GM06990 (cell line): ENCODE measurements at places on chromosomes 4 and X.

DNA sequence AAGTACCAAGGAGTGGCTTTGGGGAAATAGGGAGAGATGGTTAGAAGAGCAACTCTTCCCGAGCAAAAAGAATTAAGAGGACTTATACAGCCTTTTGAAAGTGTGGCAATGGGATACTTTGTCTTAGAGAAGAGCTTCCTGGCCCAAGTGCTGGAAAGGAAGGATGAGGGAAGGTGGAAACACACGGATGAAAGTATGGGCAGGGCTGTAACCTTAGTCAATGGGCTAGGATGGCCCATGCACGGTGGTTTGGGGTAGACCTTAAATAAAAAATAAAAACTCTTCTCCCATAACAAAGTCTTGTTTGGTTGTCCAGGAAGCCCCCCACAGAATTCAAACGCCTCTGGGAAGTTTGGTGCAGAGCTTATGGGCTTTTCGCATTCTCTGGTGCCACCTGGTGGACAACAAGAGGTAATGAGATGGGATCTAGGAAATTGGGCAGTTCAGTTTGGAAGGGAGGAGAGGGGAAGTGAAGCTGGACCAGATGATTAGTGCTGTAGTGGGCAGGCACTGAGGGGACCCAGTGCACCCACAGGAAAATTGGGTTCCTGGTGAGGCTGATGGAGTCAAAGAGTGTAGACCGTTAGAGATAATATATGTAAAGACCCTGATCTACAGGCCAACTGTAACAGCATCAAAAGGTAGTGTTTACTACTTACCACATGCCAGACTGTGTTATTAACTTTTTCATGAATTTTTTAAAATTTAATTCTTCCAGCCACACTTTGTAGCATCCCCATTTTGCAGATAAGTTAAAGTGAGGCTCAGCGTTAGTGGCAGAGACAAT, 13.8 kb upstream of the ENOX2 start:
- peak; percentile 10 for DNase-seq

DNA sequence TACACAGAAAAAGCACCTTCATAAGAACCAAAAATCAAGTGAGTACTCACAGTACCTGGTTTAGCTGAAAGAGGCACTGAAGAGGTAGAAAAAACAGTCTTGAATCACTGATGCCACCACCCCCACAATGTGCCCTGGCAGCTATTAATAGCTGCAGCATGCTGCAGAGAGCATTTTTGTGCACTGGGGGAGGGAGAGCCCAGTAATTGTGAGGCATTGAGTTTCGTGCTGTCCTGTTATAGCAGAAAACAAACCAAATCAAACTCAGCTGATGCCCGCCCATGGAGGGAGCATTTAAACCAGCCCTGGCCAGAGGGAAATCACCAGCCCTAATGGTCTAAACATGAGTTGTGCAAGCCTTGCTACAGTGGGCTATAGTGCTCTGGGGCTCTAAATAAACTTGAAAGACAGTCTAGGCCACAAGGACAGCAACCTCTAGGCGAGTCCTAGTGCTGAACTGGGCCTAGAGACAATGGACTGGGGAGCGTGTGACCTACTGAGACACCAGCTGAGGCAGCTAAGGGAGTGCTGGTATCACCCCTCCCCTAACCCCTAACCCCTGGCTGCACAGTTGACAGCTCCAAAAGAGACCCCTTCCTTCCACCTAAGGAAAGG, 106.3 kb upstream of the TMLHE start:
- no peak for DNase-seq

DNA sequence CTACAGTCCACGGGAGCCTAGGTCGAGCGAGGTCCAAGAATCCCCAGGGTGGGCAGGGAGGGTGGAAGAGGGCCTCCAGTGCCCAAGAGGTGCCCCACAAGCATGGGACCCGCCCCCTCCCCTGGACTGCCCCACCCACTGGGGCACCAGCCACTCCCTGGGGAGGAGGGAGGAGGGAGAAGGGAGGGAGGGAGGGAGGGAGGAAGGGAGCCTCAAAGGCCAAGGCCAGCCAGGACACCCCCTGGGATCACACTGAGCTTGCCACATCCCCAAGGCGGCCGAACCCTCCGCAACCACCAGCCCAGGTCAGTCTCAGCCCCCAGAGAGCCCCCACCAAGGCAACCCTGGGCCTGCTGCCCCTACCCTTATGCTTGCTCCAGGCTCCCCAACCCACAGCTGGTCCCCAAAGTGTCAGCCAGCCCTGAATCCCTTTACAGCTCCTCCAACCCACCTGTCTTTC, at the start of gene GATA1:
Gene GATA1, plus strand, starts transcription at position 250 of the 460 bp plus-strand sequence. CDS start 4,520 bp downstream, outside the sequence.
- no peak for DNase-seq

- no peak for DNase-seq
Measured at GRCh38 chr4:8321771-8322170, 52.2 kb downstream of the HTRA3 start.

GRCh38 chr4:74095482-74095881, 3.5 kb downstream of the CXCL2 start:
- no peak for DNase-seq

GRCh38 chr4:184061582-184061981, 156.1 kb downstream of the ENPP6 start:
- no peak for DNase-seq

DNA sequence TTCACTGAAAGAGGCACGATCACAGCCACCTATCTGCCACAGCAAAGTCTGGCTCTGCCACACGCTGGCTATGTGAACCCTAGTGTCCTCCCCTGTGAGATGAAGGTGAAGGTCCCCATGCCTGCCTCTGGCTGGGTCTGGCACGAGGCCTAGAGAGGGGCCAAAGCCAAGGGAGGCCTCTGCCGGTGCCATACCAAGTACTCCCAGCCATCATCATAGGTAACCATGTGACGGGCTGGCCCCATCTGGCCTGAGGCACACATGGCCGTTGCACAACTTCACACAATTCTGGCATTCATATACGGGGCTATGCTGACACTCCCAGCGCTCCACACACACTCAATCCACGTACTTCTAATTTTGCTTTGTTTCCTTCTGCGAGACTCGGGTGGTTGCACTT, 15.3 kb downstream of the NOP14 start:
- DNase-seq = no peak

GRCh38 chr4:1883583-1883982, 12.4 kb downstream of the NSD2 start:
- DNase-seq = no peak

DNA sequence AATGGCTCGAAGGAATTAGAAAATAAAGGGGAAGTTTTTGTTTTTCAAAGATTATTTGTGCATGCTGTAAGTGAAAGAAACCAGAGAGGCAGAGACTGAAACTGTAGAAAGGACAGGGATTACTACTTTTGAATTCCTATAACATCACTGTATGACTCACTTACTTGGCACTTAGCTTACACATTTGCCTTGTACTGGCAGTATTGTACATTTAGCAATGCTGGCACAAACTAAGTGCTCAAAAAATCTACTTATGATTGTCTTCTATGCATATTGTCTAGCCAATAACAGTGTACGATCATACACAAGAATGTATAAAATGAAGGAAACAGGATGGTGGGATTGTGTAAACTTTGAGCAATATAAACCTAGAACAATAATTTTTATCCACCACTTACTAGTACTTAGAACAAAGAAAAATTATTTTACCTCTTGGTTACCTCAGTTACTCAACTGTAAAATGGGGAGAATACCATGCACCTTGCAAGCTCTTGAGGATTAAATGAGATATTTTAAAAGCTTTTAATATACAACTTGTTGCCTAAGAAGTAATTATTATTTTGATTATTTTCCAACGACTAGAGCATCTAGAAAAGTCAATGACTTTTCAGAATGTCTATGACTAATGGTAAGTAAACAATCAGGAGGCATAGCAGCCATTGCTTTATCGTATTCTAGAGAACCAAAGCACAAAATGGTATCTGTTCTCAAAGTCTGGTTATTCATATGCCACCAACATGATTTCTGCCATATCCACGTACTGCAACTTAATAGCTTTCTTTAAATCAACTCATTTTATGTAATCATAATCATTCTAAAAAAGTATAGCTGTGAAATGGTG, 4.7 kb downstream of the FAM120C start:
- DNase-seq = no peak

GRCh38 chr4:186554539-186554913, 841 bp downstream of the MTNR1A start:
- no peak for DNase-seq

GRCh38 chr4:113468165-113469022, 293.1 kb downstream of the CAMK2D start:
- DNase-seq = no peak

DNA sequence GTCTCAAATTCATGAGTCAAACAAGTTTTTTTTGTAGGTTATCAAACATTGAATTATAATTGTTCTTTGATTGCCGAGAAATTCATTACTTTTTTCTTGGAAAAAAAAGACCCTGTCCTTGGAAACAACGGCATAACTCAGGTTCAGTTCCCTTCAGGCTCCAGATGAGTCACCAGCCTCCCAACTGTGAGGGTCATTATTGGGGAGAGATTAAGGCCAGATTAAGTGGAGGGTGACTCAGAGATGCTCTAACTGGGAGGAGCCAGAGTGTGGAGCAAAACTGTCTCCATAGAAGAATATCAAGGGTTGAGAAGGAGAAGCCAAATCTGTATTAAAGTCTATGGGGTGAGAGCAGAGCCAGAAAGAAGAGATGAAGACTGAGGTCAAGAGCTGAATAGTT, 9.6 kb downstream of the ADGRG4 start:
- DNase-seq = no peak

DNA sequence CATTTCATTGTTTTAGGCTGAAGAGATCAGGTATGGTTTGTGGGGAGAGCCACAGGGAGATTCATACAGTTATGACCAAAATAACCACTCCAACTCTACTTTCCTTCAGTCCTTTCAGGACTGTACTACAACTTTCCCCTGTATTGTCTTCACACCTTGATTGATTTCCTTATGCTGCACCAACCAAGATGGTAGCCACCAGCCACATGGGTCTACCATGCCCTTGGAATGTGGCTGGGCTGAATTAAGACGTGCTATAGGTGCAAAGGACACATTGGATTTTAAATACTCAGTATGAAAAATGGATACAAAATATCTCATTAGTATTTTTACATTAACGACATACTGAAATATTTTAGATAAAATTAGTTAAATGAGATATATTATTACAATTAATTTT, 11.2 kb downstream of the IRF2 start:
- no peak for DNase-seq

DNA sequence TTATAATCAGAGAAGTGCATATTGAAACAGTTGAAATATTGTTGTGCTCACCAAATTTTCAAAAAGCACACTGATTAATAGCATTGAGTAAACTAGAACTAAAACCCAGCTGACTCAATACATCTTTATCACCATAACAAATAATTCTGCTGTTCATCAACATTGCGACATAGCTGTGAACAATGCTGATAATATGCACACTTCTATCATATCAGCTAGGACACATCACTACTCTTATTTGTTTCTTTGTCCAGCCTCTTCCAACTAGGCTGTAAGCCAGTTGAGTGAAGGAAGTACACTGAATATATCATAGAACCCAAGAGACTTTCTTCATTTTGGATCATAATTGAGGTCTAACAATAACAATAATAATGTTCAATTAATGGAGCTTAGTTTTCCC, 349.7 kb downstream of the IQCM start:
- DNase-seq = no peak

GRCh38 chrX:48616576-48616975, 19.3 kb downstream of the WDR13 start:
- no peak for DNase-seq

DNA sequence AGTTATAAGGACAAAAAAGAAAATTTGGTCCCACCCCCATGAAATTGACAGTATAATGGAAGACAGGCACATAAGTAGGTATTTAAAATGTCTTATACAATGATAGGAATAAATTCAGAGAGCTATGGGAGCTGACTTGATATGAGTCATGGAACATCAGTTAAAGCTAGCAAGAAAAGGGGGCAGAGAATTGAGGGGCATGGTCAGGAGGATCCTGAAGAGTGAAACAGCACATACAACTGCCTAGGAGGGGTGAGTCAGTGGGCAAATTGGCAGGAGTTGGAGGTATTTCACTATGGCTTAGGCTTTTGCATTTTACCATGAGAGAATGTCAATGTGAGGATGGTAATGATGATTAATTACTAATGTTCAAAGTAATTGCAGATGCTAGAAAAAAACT, 95.4 kb upstream of the BANK1 start:
- no peak for DNase-seq

DNA sequence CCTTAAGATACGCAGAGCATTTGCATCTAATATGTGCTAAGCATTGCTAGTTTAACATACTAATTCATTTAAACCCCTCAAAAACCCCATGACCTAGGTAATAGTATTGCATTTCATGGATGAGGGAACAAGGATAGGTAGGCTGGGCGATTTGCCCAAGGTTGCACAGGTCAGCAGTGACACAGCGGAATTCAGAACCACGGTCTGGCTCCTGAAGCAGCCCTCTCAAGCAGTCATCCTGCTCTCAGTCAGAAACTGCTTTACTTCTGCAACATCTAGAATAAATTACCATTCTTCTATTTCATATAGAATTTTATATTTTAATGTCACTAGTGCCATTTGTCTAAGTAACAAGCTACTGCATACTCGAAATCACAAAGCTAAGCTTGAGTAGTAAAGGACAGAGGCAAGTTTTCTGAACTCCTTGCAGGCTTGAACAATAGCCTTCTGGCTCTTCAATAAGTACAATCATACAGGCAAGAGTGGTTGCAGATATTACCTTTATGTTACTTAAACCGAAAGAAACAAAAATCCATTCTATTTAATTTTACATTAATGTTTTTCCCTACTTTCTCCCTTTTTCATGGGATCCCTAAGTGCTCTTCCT, 555 bp upstream of the SPP1 start:
- no peak for DNase-seq
